Hematopoietic multipotent progenitor cell treated with erythropoietin and hydrocortisone succinate and interleukin-3 and kit ligand, for 4 days (in vitro differentiated cells): ENCODE measurements at places on chromosomes 13 and 19.

DNA sequence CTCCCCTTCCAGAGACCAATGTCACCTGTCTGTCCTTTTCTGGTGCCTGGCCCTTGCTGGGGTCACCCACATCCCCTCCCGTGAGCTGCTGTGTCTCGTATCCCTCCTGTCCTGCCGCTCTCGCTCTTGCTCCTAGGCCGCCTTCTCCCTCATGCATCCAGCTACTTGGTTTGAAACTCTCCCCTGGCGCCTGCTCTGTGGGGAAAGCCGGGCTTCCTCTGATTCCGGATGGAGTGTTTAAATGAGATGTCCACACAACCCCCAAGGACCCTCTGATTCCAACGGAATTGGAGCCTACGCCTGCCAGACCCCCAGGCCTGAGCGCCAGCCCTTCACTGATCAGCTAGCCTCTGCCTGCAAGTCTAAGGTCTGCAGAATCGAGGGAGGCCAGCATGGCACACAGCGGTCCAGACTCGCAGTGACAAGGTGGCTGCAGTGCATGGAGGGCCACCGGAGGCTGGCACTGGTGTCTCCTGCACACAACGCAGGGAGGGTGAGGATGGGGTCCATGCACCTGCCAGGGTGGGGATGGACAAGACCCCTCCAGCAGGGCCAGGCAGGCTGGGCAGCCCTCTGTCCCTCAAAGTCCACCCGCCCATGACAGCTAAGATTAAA, 47.2 kb downstream of the RFX2 start:
- no peak for DNase-seq

DNA sequence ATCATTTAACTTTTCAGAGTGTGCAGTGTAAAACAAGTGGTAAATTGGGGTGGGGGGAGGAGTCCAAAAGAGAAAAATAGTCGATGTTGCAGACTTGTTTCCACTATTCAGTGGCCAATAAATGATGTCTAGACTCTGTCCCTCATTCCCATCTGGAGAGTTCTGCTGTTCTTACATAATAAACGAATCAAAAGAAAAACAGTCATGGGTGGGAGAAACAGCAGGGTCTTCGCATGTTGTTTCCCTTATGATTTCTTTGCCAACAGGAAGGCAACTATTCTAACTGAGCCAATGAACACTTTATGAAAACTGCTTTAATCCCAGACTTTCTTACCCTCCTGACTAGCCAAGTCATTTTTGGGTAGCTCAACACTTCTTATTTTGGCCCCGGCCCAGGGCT, 615.5 kb downstream of the FGF9 start:
- DNase-seq, result no peak

GRCh38 chr19:13238891-13239534, 88.8 kb downstream of the IER2 start:
- DNase-seq, result no peak

GRCh38 chr13:38566023-38566422, 120.9 kb upstream of the FREM2 start:
- DNase-seq, result no peak

DNA sequence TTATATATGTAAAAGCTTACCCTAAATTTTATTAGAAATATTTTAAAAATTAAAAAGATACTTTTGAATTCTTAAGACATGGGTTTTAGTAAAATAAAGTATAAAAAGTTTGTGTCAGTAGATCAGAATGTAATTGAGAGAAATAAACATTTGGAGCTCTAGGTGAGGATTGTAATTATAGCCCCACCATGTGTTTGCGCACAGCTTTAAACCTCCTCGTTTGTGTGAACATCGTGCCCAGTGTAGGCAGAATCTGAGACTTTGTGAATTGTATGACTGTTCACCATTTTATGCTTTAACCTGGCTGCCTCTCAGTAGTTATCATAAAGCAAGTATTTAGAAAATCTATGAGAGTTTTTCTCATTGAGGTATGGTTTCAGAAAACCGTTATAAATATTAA, 29.1 kb downstream of the CUL4A start:
- peak; percentile 59 for DNase-seq

DNA sequence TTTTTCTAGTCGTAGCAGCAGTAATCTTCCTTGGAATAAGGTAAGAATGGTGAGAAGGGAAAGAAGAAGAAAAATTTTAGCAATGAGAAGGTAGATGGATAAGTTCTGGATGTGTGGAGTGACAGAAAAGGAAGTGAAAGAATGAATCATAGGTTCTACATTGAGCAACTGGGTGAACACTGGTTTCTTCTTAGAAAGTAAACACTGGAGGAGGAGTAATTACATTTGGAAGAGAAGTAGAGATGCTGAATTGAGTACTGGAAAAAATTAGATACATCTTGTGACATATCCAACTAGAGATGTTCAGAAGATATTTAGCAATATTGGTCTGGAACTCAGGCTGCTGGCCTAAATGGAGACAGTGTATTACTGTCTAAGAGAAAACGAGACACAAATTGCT, 148.5 kb downstream of the GPC5 start:
- no peak for DNase-seq

GRCh38 chr19:51750400-51751094, 1.1 kb downstream of the FPR1 start:
- no peak for DNase-seq

- DNase-seq, result peak; percentile 50
Measured at GRCh38 chr19:49801966-49802661, 11.0 kb downstream of the FUZ start.

DNA sequence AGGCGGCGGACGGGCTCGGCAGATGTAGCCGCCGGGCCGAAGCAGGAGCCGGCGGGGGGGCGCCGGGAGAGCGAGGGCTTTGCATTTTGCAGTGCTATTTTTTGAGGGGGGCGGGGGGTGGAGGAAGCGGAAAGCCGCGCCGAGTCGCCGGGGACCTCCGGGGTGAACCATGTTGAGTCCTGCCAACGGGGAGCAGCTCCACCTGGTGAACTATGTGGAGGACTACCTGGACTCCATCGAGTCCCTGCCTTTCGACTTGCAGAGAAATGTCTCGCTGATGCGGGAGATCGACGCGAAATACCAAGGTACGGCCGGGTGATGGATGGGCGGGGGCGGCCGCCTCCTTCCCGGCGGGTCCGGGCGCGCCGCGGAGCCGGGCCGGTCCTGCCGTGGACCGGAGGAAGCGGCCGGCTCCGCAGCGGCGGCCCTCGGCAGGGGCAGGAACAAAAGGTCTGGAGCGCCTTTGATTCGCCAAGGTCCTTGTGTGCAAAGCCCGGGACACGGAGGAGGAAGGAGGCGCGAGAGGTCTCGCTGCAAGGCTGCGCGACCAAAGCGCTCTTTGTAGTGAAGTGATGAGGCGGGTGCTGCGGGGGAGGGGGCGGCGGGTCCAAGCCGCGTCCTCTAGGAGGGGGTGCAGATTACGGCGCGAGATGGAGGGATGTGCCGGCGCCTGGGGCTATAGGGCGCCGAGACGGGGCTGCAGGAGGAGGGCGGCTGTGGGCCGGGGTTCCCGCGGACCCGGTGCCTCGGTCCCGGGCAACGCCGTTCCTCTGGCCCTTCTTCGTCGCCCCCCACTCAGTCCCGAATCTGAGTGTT, 689 bp downstream of the ING1 start:
- DNase-seq, result peak; percentile 75

DNA sequence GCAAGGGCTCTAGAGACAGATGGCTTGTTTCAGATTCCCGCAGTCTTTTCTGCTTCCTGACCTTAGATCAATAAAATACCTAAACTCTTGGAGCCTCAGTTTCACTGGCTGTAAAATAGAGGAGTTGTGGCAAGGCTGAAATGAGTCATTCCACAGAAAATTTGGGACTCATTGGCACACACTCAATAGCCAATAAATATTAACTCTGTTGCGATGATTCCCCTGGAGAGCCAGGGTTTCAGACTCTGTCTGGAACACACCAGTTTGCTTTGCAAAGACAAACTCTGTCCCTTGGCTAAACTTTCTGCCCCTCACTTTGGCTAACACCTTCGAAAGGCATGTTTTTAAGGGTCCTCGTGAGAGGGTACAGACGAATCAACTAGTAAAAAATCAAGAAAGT, 18.1 kb upstream of the UBE2L5 start:
- no peak for DNase-seq

GRCh38 chr13:45132369-45133064, 12.2 kb downstream of the GTF2F2 start:
- no peak for DNase-seq

DNA sequence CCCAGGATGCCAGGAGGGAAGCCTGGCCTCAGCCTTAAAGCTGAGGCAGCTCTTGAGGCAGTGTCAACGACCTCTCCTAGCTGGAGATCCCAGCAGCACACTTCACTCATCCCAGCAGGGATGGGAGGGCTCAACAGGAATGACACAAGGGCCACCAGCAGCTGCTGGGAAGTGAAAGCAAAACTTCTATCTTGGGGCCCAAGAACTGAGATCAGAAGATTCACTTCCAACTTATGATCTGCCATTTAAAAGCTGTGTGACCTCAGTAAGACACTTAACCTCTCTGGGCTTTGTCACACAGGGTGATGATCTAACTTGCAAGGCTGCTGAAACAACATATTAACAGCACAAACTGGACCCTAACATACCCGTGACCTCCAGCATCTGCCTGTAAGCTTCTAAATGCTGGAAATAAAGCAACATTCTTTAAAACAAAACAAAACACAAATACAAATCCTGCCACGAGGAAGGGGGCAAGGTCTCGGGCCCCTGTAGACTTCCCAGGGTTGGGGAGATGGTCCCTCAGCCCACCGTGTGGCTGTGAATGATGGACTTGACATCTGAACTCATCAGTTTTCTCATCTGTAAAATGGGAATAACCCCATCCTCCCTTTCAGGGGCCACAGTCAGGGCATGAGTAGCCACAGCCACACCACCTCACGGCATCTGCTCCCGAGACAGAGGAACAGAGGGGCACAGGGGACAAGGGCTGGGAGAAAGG, 22.7 kb downstream of the ELL start:
- DNase-seq, result no peak
